ENCODE measurements at places on chromosomes 4 and X.

DNA sequence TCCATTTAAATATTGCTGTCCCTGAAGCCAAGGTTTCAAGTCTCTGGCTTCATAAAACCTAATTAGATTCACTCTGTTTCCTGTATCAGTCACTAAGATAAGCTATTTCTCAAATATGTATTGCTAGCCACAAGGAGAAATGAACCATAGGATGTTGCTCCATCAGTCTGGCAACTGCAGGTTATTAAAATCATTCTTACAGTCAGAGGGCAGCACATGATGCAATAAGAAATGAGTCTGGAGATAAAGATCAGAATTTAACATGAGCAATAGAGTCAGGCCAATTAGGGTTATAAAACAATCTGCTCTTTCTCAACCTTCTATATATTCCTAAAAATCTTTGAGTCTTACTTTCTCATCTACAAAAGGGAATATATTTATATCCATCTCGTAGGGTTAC, 7.2 kb downstream of the PRKG2 start:
- DNase-seq = no peak

DNA sequence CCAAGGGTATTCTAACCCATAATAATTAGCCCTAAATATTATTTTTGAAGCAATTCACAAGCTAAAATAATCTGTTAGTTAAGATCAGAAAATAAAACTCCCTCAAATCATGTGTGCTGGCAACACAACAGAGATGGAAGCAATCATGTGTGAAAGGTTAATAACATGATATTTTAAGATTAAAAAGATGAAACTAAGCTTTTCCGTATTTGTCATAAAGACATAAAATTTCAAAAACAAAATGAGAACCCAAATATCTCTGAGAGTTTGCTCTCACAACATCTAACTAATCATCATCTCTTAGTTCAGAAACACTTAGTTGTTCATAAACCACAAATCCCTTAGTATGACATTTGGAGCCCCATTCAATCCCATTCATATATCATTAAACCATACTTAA, 749.1 kb downstream of the CCSER1 start:
- DNase-seq = no peak

GRCh38 chr4:131721883-131722282, 1427.2 kb upstream of the PCDH10 start:
- DNase-seq = no peak

- no peak for DNase-seq
These were observed 87.7 kb upstream of the SRD5A3 start for GRCh38 chr4:55258152-55258865.

GRCh38 chr4:181566490-181566889, 676.7 kb upstream of the TENM3 start:
- no peak for DNase-seq

DNA sequence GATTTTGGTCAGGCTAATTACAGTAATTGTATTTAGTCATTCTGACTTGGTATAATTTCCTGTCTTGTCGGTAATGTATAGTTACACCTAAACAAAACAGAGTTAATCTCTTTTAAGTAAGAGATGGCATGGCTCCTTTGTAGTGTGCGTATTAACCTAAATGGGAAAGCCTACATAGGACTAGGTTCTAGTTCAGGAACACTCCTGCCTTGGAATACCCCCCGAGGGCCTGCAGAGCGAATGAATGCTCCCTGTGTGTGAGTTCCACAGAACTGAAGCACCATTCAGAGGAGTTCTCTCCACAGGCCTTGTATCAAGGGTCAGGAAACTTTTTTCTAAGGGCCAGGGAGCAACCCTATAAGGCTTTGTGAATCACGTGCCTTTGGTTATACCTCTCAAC, 44.9 kb upstream of the STIM2 start:
- no peak for DNase-seq

GRCh38 chr4:58776627-58777026, 1666.4 kb upstream of the IGFBP7 start:
- DNase-seq = no peak

- DNase-seq = no peak
These were observed 55.1 kb downstream of the ENPP6 start for GRCh38 chr4:184162596-184162995.

DNA sequence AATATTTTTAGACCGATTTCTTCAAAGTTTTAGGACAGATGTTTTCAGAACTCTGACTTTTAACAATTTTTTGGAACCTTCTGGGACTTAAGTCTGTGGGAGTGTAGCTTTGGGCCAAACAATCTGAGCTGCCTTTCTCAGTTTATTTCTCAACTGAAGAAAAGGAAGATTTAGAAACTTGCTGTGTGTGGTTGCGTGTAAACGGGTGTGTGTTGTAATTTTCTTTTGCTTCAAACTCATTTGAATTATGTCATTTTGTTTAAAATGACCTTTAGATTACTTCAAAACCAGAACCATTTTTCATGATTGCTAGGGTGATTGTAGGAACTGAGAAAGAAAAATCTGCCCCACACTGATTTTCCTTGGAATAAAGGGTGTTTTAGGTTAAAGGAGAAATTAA, 577.7 kb upstream of the GALNTL6 start:
- DNase-seq = no peak

- no peak for DNase-seq
These were observed at the start of gene STK32B for GRCh38 chr4:5051278-5052203. STK32B (plus strand) TSS chr4:5051480.

DNA sequence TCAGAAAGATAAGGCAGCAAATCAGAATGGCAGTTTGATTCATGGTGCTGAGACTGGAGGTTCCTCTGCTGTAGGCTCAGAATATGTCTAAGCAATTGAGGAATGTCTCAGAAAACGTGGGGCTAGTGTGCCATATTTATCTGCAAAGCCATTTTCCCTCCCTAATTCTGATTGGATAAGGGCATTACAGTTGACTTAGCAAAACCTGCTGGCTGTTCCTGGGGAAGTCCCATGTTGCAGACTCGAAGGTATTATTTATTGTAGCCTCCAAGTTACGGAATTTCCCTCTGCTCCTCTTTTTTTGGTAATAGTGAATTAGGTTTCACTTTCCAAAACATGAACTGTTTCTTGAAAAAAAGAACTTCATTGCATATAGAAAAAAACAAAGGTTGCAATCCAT, at the start of gene CXCL10:
TSS of gene CXCL10 (minus strand) at position 109 of the 400 bp plus-strand sequence. CDS start at position 43, 66 bp downstream.
- no peak for DNase-seq

GRCh38 chr4:23814996-23815660, 74.7 kb downstream of the PPARGC1A start:
- no peak for DNase-seq

- no peak for DNase-seq
These were observed 50.6 kb upstream of the SRPX start for GRCh38 chrX:38271154-38271716.

GRCh38 chr4:39700554-39700953, 2.6 kb downstream of the UBE2K start:
- no peak for DNase-seq

DNA sequence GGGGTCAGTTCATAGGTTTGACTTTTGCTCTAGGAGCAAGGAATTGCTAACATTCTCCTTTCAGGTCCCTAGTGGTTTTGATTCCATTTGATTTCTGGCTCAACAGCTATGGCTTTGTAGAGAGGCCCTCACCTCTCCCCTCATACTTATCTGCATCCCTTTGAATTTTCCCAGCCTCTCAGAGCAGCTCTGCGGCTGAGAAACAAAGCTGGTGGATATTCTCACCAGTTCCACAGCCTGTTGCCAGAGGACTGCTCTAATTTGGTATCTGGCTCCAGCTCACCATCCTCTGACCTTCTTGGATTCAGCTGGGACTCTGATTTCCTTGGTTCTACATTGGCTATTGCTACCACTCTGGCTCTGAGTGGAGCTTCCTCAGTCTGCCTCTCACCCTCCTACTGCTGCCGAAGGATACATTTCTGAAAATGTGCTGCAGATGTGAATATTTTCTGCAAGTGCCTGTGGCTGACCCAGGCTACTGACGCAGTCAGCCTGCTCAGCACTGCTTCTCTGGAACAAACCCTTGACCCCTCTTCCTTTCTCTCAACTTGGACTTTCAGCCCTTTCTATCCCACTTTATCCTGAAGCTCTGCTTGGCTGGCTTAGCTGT, 110.9 kb upstream of the ENPEP start:
- no peak for DNase-seq

DNA sequence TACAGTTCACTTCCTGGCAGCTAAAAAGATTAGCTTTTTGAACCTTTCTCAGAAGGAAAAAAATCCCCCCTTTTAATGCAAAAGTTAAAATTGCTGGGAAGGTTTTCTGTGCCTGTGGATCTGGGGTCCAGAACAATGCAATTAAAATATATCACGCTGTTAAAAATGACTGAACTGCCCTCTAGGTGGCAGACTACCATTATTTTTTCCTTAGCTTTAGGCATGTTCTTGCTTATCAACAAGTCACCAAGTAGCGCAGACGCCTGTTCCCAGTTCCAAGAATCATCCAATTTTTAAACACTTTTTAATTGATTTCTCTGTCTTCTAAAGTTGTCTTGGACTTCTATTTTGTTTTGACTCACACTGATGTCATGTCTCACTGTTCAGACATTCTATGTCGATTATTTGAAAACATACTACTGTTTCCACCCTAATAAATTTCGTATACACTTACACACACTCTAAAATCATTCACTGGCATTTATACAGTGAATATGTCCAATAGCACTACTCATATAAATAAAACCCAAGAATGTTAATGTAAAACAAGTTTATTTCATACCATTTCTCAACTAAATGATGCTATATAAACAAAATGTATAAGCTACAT, 661.6 kb downstream of the RAPGEF2 start:
- no peak for DNase-seq

- no peak for DNase-seq
These were observed 58.9 kb downstream of the TMEM154 start for GRCh38 chr4:152620915-152621314.

DNA sequence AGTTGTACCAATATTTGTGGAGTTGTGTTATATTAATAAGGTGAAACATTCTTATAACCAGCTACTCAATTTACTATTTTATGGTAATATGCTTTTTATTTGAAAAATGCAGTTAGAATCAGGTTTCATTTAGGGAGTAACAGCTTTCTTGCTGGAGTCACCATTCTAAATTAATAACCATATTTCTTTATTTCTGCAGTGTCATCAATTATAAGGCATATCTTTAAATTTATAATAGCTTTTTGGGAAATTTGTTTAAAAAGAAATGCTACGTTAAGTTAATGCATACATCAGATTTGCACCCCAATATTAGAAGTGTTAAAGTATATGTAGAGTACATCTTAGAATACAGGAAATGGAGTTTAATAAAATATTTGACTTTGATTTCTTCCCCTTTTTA, 18.9 kb downstream of the USP38 start:
- no peak for DNase-seq

- DNase-seq = no peak
These were observed 22.2 kb downstream of the GUCY1A1 start for GRCh38 chr4:155688860-155689259.

DNA sequence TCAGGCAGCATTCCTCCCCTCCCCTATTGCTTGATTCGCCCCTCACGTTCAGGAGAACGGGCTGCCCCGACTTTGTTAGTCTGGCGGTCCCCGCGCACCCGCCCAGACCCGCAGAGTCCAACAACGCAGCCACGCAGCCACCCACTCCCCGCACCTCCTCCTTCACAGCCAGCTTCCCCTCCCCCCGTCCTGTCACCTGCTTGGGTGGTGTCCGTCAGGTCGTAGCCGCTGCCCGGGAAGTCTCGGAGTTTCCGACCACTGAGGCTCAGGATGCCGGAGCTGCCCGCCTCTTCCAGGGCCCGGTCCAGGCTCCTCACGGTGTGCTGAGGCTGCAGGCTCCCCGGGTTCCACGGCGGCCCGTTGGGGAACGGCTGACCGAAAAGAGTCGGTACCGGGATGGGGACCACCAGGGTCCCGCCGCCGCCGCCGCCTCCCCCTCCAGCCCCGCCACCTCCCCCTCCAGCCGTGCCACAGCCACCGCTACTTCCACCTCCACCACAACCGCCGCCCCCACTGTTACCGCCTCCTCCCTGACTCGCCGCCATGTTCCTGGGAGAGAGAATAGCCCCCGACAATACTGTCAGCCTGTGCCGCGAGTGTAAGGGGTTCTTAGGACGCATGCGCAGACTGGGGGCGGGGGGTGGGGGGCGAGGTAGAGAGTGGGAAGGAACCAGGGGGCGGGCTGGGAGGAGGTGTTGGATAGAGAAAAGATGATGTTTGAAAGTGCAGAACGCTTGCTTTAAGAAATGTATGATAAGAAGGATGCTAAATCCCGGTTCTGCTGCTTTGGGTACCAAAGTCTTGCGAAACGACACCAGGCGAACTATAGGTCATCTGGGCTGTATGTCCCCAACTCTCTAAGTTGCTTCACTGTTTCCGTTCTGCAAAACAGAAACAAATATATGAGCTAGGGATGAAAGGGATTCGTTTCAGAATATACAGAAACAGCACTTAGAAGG, at the start of gene LRCH2:
TSS of gene LRCH2 (minus strand) at position 600 of the 959 bp plus-strand sequence. CDS start at position 545, 55 bp downstream.
- no peak for DNase-seq

DNA sequence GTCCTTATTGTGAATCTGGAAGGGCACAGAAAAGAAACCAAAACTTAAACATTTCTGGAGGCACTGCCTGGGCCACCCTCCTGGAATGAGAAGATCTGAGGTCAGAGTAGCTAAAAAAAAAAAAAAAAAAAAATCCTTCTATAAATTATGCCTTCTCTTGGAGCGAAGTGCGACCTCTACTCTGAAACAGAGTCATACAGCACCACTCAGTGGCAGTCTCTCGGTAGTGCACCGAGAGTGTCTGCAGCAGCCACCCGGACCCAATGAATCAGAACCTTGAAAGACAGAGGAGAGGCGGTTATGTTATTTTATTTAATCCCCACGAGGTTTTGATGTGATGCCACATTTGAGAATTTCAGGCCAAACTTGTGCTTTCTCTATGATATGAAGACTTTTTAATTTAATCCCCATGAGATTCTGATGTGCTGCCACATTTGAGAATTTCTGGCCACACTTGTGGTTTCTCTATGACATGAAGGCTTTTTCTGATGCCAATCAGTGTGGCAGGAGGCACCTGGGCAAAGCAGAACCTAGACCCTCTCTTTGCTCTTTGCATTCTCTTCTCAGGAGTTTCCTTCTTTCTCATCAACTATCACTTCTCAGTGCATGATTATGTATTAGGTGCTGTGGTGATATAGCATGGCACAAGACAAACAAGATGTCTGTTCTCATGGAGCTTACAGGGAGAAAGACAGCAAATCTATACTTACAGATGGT, 5.6 kb upstream of the CT47C1 start:
- DNase-seq = no peak

DNA sequence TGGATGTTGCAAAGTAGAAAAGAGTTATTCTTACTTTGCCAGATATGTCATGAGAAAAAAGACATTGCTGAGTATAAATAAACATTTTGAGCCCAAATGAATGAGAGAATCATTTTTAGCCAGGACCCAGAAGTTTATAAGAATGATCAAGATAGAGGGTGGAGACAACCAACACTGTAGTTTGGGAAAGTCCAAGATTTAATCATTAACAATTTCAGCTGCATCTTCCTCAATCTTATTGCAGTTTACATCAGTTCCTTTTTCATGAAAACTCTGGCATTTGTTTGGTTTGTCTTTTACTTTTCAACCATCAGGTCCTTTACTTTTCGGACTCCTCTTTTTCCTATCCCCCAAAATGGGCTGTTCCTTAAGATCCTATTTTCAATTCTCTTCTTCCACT, 645.9 kb downstream of the ANKRD50 start:
- no peak for DNase-seq

GRCh38 chr4:82918091-82918490, 17.6 kb downstream of the THAP9 start:
- DNase-seq = no peak

Data from activated CD8-positive, alpha-beta memory T cell treated with anti-CD3 and anti-CD28 coated beads for 4 hours (primary cell).